ENCODE measurements at places on chromosomes 16 and 17.

DNA sequence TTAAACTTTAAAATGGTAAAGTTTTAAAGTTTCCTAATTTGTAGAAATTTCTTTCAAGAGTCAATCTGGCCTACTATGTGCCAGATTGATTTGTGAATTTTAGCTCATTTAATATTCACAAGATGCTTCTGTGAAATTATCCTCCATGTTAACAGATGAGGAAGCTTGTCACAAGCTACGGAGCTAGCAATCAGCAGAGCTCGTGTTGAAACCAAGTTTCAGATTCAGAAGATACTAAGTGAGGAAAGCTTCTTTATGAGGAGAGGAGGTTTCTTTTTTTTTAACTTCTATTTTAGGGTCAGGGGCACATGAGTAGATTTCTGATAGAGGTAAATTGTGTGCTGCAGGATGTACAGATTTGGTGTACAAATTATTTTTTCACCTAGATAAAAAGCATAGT, 135.9 kb downstream of the HS3ST4 start:
- DNase-seq: no peak

DNA sequence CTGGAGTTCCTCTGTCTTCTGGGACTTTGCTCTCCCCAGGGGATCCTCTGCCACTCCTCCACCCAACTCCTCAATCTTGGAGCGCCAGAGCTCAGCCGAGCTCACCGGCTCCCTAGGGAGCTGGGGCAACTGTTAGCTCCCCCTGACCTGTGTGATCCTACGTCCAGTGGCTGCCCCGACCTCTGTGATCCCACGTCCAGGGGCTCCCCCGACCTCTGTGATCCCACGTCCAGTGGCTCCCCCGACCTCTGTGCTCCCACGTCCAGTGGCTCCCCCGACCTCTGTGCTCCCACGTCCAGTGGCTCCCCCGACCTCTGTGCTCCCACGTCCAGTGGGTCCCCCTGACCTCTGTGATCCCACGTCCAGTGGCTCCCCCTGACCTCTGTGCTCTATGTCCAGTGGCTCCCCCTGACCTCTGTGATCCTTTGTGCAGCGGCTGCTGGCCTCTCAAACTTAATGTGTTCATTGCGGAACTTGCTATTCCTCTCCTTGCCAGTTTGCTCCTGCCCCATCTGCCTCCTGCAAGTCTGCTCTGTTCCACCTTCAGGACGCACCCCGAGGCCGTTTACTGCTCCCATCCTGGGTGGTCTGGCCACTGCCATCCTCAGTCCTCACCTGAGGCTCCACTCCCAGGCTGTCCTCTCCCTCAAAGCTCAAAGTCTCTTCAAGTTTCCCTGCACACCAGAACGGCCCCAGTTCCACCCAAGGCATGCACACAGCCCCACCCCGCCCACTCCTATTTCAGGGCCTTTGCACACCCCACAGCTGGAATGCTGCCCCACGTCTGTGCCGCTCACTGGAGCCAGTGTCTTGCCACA, 2.8 kb downstream of the VPS9D1 start:
- DNase-seq: no peak

DNA sequence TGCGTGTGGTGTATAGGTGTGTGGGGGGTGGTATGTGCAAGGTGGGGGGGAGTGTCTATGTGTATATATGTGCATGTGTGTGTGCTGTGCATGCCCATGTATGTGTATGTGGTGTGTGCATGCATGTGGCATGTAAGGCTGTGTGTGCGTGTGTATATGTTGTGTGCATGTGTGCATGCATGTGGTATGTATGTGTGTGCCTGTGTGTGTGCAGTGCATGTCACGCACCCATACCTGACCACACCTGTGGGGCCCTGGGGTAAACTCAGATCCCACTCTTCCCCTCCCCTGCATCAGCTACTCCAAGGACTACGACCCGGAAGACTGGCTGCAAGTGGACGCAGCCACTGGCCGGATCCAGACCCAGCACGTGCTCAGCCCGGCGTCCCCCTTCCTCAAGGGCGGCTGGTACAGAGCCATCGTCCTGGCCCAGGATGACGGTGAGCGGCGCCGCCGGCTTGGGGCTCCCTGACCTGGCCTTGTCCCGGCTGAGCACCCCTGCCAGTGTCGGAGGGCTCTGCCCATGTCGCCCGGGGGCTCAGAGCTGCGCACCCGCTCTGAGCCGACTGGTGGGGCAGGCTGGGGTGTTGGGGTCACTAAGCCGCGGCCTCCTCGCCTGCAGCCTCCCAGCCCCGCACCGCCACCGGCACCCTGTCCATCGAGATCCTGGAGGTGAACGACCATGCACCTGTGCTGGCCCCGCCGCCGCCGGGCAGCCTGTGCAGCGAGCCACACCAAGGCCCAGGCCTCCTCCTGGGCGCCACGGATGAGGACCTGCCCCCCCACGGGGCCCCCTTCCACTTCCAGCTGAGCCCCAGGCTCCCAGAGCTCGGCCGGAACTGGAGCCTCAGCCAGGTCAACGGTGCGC, 9.1 kb downstream of the SLC22A31 start:
- no peak for DNase-seq

DNA sequence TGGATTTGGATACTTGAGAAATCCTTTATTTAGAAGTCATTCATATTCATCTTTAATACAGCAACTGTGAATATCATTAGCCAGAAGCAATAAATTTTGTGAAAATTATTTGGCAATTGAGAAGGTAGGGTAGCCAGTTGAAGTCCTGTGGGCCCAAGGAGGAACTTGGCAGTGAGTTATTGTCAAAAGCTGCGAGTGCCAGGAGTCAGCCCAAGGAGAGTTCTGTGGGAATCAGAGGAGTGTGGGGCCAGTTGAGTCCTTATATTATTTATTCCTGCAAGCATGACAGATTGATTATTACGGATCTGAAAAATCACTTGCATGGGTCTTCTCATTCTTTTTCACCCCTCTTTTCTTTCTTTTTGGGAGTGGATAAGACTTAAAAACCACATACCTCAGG, 38.3 kb downstream of the PRKCA start:
- DNase-seq: no peak

DNA sequence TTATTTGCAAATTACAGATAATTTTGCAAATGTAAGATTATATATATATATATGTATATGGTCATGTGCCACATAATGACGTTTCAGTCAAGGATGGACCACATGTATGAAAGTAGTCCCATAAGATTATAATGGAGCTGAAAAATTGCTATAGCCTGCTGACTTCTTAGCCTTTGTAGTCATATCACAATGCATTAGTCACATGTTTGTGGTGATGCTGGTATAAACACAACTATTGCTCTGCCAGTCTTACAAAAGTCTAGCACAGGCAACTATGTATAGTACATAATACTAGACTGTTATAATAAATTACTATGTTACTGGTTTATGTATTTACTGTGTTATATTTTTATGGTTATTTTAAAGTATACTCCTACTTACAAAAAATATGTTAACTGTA, 444.3 kb downstream of the KCNJ2 start:
- DNase-seq: no peak

DNA sequence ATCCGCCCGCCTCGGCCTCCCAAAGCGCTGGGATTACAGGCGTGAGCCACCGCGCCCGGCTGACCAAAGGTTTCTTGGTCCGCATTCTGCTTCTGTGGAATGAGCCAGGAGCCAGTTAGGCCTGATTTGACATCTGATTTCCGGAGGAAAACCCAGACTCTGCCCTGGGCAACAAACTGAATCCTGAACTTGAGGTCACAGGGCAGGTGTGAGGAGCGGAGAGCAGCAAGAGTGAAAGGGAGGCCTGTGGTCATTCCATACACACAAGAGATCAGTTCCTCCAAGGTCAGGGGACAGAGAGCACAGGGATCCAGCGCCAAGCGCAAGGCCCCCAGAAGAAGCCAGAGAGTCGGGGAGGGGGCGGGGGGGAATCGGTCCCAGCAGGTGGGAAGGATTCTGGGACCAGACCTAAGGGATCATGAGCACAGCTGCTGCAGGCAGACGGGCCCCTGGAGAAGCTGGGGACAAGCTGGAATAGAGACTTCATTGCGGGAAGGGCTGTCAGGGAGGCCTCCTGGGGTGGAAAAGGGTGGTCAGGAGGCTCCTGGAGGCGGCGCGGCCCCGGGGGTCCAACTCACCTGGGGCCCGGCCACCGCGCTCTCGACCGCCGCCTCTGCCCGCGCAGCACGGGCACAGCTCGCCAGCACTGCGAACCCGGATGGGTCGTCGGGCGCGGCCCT, 436 bp downstream of the SHPK start:
- no peak for DNase-seq

GRCh38 chr16:27802664-27803439, 252.9 kb downstream of the KATNIP start:
- DNase-seq: no peak

GRCh38 chr16:67897231-67897630, 4.2 kb downstream of the PSKH1 start:
- DNase-seq: no peak

GRCh38 chr17:17242246-17242645, 5.3 kb upstream of the FLCN start:
- no peak for DNase-seq

- no peak for DNase-seq
Observed at GRCh38 chr17:61132524-61132923, 267.1 kb upstream of the TBX2 start.

GRCh38 chr16:35748621-35749252, 2289.3 kb downstream of the TP53TG3F start:
- DNase-seq: no peak

- DNase-seq: peak; percentile 73
Observed at GRCh38 chr16:80931801-80932707, 74.6 kb downstream of the CMC2 start.

DNA sequence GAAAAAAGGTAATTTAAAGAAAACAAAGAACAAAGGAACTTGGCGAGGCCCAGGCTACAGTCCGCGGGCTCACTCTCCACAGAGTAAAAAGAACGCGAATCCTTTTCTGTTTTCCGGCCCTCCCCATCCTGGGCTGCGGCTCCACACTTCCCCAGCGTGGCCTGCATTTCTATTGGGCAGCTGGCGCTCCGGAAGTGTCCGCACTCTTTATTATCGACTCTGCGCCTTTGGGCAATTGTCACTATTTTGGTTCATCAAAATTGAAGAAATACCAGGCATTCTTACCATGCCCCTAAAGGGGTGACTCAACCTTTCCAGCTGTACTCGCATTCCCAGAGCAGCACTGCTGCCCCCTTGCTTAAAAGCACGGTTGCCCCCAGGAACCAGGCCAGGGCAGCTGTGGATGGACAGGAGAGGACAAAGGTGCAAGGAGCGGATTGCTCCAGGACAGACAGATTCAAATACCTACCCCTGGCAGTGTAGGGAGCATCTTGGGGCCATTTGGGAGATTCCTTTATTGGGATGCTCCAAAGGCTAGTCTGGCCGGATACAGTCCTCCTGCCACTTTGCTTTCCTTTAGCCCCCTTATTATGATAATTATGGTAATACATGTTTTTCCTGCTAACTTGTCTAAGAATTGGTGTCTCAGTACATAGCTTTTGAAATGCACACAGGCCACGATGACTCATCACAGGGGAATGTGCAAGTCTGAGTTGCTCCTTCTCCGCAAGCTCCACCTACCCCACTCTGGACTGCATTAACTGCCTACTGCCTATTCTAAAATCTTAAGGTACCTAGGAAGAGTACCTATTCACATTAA, 985 bp upstream of the SLFN12 start:
- DNase-seq: peak; percentile 9

- DNase-seq: no peak
Observed at GRCh38 chr17:82649501-82650261, 1.4 kb upstream of the WDR45B start.

GRCh38 chr17:35022536-35023063, 40.9 kb downstream of the RFFL start:
- peak; percentile 97 for DNase-seq

DNA sequence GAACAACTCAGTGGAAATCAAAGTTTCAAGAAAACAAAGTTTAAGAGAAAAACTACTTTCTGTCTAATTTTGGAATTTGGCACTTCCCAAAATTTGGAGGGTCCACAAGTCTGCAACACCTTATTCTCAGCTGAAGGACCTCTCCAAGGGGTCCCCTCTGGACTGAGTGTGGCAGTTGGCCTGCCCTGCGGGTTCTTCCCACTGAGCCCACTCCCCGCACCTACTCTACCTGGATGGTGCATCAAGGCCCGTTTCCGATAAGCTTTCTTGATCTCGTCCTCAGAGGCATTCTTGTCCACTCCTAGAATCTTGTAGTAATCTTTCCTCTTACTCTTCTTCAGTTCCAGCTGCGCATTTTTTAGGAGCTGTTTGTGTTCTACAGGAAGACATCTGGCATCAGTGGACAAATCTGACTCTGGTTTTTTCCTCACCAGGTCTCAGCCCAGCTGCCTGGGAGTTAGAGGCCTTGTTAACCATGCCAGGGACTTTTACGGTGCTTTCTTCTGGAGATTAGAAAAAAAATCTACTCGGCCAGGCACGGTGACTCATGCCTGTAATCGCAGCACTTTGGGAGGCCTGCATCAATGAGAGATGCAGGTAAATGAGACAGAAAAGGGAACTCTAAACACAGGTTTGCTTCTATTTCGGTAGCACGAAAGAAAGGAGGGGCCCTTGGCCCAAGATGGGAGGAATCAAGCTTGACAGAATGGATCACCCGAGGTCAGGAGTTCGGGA, 15.6 kb downstream of the CNP start:
- DNase-seq: no peak

DNA sequence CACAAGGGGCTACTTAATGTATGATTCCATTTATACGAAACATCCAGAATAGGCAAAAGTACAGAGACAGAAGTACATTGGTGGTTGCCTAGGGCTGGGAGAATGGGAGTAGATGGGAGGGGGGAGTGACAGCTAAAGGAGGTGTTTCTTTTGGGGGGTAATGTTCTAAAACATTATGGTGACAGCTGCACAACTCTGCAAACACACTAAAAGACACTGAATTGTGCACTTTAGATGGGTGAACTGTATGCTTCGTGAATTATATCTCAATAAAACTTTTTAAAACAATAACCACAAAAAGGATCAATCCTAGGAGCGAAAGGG, 661 bp downstream of the LYRM9 start:
- DNase-seq: no peak

DNA sequence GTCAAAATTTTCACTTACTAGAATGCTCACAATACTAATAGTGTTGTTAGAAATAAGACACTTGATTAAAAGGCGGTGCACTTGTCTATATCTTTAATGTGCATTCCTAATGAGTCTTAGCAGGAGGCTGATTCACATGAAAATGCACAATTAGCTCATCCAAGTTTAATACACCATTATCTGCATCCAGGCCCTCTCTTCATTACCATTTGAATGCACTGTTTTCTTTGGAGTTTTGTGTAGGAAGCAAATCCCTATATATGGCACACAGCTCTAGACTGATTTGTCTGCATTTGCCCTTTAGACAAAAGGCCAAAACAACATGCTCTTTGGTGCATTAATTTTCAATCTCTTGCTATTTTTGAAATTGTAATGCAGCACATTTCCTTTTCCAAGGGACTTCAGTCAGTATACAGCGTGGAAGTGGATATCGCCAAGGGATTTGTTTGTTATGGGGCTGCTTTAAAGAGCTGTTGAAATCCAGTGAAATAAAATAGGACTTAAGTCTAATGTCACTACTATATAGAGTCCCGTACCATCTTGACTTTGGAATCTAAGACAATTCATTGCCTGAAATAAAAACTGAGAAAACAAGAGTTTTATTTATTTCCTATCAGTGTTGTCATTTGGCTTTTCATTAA, 257.6 kb upstream of the CPHXL start:
- no peak for DNase-seq
